ENCODE measurements at places on chromosomes 12 and 14.

DNA sequence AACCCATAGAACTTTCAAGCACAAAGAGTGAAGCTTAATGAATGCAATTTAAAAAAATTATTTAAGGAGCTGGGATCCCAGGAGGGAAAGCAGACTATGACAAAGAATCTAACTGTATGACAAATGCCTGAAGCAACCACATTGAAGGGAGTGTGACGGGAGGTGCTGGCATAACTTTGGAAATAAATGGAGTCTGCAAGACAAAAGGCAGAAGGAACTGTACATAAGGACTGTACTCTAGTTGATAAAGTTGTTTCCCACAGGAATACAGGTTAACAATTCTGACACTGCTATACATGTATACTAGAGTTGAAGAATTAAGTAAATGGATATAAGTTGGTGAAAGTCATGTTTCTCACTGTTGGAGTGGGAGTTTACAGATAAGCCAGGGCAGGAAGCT, 41.2 kb upstream of the WSCD2 start:
- DNase-seq = no peak

DNA sequence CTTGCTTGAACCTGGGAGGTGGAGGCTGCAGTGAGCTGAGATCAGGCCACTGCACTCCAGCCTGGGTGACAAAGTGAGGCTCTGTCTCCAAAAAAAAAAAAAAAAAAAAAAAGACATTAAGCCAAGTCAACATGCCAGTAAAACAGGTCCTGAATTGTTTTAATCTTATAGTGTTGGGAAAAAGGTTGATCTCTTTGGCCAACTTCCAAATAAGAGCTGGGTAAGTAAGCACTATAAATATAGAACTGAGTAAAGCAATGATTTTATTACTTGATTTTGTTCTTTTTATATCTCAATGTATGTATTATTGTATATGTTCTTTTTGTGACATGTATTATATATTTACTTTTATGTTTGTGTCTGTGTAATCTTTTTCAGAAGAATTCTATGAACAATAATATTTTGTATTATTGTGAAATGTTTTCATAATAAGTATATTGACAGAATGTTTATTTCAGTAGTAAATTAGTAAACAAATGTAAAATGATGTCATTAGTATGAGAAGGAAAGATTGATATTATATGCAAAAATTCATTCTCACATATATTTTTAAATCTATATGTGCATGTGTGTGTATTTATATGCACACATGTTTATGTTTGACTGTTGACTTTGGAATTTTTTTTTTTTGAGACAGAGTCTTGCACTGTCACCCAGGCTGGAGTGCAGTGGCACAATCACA, 9.6 kb upstream of the AKAP6 start:
- DNase-seq = no peak

- no peak for DNase-seq
Measured at GRCh38 chr14:95311752-95312151, 8.0 kb downstream of the CLMN start.

DNA sequence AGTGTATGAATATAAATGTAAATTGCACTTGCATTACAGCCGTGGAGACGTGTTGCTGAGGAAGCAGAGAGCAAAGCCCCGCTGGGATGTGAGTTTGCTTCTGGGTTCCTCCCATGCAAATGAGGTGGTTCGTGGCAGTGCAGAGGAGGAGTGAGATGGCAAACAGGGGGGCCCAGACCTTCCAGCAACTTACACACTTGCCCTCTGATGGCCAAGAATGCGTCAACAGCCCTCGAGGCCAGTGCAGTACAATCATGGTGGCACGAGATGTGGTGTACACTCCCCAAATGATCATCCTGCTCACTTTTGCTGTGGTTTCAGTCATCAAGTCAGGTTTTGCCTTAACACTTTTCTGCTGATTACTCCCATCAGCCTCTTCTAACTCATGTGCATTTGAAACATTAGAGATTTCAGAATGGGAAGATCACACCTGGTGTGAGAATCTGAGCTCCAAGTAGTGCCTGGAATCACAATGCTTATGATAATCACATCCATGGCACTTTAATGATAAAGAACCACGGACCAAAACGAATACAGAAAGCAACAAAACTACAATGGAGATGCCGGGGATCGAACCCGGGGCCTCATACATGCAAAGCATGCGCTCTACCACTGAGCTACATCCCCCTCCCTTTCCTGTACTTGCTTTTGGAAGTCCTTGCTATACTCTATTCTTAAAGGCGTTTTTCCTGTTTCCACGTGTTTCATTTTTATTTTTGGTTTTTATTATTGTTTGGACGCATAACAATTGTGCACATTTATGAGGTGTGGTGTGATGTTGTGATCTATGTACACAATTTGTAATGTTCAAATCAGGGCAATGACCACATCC, 7.0 kb upstream of the UBC start:
- no peak for DNase-seq

DNA sequence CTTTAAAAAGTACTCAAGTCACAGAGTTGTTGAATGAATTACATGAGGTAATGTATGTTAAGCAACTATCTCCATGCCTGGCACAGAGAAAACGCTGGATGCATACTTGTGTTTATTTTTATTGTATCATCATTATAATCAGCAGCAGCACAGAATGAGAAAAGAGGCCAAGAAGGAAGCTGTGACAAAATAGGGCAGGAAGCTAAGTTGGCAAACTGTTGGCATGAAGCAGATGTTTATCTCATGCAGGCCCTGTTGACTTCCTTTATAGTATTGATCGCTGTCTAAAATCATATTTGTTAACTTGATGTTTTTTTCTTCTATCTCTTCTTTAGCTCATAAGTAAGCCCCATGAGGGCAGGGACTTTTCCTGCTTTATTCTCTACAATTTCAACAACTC, 466.6 kb downstream of the TRHDE start:
- no peak for DNase-seq

DNA sequence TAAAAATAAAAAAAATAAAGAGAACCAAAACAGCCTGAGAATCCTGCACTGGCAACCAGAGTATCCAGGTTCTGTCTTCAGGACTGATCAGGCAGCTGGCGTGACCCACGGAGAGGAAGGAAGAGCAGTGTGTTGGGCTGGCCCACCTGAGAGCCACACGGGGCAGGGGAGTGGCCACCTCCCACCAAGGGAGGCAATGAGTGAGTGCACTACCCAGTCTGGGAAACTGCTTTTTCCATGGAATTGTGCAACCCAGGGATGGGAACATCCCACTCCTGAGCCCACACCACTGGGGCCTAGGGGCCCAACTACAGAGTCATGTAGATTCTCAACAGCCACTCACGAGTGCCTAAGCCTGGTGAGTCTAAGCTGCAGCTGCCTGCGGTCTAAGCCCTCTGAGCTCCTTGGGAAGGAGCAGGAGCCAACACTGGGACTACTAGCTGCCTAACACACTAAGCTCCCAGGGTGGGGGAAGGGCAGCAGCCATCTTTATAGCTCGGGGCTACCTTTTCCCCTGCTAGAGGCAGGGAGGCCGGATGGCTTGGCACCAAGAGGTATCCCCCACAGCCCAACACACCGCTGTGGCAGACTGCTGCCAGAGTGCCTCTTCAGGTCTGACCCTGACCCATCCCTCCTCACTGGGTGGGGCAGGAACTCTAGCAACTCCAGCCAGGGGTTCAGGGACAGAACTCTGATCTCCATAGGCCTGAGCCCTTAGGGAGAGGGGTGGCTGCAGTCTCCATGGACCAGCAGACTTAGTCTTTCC, 610.9 kb downstream of the RERGL start:
- no peak for DNase-seq

DNA sequence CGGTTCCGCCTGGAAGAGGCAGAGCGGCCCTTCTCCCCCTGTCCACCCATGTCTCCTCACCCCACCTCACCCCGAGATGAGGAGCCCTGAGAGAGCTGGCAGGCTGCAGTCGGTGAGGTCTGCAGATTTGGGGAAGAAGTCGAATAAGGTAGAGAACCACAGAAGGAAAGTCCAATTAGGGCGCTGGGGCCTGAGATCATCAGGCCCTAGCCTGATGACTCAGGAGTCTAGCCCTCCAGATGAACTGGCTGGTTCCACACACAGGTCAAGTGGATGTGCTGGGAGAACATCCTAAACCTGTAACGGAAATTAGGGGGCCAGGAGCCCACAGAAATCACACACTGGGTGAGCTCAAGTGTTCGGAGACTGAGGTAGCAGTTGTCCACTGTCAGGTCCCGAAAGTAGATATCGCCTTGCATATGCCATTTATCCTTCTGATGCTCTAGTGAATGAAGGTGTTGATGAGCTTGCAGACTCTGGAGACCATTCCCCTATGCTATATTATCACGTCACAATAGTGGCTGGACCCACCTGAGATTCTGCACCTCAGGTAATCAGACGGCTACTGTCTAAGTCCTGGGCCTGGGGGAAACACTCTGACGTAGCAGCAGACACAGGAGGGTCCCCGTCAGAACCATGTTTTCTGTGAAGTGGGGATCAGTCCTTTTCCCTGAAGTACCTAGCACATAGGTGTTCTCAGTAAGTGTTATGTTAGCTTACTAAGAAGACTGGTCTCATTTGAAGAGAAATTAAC, 886 bp upstream of the METTL17 start:
- DNase-seq = no peak

GRCh38 chr12:51381226-51382079, 9.8 kb downstream of the GALNT6 start:
- no peak for DNase-seq

GRCh38 chr14:78143489-78144145, 26.6 kb upstream of the NRXN3 start:
- DNase-seq = no peak

DNA sequence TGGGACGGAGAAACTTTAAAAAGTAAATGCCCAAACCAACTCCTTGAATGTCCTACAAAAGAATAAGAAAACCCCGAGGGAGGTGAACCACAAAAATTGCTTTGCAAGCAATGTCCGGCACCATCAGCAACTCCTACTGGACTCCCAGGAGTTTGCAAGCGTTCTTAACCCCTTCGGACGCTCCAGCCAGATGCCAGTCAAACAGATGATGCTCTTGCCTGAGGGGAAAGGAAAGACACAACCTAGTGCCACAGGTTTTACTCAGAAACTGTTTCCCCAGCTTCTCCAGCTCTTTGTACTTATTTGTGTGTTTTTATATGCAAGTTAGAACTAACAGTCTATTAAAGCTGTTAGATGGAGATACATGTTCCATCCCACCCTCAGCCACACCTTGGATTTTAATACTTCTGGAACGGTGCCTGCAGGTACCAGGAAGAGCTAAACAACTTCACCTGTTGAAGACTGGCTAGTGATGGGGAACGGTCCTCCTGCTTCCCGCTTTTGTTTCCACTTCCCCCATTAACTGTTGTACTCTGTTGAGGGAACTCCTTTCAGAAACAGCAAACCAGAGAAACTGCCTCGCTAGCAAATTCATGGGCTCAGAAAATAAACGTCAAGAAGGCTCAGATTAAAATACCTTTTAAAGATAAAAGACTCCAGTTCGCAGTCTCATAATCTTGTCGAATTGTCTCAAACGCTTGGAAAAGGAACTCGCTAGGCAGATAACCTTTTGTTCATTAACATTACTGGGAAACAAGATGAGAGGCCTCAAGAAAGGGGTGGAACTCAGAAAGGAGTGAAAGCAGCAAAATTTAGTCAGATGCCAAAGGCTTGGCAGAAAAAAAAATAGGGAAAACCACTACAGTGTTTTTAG, 1.1 kb upstream of the FERMT2 start:
- DNase-seq = no peak

- DNase-seq = no peak
Measured at GRCh38 chr14:89881839-89882238, 72.7 kb downstream of the EFCAB11 start.

GRCh38 chr12:83018088-83018487, 331.4 kb downstream of the TMTC2 start:
- DNase-seq = no peak

DNA sequence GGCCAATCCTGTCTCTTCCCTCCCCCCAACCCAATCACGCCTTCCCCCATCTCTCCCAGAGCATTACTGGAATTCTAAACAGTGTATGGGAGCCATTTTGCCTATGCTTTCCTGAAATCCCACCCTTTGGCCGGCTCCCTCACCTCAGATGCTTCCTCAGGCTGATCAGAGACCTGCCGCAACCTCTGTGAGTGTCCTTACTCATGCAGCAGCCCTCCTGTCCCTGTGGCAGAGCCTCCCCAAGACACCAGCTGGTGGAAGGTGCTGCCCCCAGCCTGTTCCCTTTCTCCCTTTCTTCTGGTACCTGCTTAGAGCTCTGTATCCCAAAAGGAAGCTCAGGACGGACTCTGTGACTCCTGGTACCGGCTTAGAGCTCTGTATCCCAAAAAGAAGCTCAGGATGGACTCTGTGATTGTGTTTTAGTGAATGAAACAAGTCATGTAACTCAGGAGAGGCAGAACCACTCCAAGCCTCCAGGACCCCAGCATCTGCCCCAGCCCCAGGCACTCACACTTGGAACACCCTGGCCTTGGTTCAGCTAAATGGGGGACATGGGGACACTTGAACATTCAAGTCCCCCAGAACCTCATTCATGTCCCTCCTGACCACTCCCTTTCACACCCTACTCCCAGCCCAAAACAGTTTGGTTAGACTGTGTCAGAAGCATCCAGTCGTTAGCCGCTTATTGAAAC, 29.3 kb upstream of the RIN3 start:
- DNase-seq = no peak

DNA sequence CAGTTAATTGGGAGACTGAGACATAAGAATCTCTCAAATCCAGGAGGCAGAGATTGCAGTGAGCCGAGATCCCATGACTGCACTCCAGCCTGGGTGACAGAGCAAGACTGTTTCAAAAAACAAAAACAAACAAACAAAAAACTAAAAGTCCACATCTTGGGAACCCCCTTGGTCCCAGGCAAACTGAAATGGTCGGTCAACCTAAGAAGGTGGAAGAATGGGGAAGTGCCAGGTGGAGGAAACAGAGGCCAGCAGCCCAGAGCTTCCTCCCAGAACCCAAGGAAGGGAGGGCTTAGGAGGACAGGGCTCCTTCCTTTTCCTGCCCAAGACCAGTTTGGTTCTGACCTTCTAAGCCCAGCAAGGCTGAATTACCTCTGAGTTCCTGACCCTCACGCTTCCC, 121.0 kb upstream of the FUT8 start:
- DNase-seq = no peak

- no peak for DNase-seq
Measured at GRCh38 chr14:21866479-21866878, 192.9 kb upstream of the OR4E1 start.

- DNase-seq = no peak
Measured at GRCh38 chr14:106738075-106738474, 1211.7 kb downstream of the TMEM121 start.

- no peak for DNase-seq
Measured at GRCh38 chr12:19066475-19067001, 63.0 kb upstream of the PLEKHA5 start.

- DNase-seq = no peak
Measured at GRCh38 chr14:90544971-90545370, 148.1 kb downstream of the CALM1 start.

Measured in stimulated activated CD8-positive, alpha-beta memory T cell treated with anti-CD3 and anti-CD28 coated beads, Interleukin-2, amount 100 ng/mL, for 1 hour (primary cell).